ENCODE measurements at places on chromosomes 6 and 20.

GRCh38 chr6:17258749-17259148 is 22.4 kb upstream of the RBM24 start:
- DNase-seq, result no peak

DNA sequence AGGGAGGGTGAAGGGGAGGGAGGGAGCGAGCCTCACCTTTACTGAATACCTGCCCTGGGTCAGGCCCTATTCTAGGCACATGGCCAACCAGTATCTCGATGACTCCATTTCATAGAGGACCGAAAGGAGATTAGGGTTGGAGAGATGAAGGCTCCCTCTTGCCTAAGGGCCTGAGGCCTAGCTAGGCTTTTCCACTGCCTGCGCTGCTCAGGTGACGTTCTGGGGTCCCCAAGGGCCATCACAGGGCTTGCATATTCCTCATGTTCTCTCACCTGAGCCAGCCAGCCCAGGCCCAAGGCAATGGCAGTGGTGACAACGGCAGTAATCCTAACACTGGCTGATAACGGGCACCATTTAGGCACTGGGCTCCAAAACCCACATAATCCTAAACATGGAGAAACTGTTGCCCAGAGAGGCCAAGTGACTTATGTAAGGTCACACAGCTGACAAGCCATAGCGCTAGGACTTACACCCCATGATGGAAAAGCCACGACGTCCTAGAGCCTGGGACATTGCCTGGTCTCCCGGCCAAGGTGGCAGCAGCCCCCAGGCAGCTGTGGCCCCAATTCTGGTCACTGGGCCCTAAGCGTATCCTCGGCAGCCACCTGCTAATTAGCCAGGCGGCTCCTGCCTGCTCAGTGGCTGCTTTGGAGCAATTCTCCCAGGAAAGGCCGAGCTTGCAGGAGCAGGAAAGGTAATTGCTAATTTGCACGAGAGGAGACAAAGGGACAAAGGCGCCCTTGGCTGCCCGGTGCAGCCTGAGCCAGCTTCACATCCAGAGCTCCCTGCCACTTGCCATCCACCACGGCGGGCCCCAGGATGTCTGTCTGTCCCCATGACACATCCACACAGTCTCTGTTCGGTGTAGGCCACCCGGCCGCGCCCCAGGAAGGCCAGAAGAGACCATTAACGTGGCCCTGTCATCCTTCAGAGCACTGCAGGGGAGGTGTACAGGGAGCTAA is 21.5 kb downstream of the NOL4L start:
- DNase-seq, result no peak

DNA sequence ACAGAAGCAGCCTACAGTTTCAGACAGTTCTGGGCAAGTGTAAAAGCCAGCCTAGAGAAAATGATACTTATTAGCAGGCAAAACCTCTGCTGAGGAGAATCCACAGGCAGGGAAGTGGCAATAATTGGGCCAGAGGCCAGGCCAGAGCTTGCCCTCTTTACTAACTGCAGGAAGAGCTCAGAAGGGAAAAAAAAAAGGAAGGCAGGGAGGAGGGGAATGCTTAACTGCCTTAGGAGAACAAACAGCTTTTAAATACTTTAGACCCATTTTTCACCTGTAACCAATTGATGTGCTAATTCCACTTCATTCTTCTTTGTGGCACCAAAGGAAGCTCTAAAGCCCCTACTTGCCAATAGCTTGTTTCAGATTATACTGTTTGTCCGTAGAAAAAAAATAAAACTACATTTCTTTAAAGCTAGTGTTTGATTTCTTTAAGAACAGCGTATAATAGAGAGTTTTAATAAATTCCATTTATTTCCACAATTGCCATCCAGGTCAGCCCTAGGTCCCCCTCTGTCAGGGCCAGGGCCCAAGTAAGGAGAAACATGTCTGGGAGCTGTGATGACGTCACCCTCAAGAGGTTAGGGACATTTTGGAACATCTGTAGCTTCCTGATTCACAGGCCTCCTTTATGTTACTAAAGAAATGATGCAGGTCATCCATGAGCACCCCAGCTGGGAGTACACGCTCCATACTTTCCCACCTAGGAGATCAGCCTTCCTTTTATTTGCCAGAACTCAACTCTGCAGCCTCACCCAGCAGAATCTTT is 384.3 kb downstream of the CDC5L start:
- DNase-seq, result no peak

DNA sequence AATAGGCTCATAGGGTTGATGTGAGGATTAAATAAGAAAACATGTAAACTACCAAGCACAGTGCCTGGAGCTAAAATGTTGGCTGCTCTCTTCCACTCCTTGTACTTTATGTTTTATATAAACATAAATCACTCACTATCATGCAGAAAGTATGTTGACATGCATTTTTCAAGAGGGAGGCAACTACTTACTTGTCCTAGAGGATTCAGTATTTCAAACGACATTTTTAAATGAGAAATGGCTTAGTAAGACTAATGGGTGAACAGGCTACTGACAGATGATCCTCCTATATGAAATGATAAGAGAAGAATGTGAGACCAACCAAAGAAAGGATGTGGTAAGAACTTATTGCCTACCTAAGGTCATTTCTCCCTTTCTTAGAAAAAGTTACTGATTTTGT is 21.0 kb downstream of the LATS1 start:
- no peak for DNase-seq

DNA sequence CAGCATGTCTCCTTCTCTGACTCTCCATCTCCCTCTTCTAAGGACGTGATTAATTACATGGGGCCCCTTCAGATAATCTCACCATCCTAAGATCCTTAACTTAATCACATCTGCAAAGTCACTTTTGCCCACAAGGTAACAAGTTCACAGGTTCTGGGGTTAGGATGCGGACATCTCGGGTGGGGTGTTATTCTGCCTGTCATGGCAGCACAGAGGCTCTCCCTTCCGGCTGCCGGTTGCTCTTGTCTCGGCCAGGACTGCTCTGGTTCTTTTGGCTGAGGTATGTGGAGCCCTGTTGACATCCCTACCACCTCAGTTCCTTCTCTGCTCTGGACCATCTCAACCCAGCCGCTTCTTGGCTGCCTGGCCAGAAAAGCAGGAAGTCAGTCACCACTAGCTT is 4.2 kb upstream of the CST11 start:
- DNase-seq, result no peak

GRCh38 chr6:14396826-14397517 is 279.4 kb downstream of the CD83 start:
- peak; percentile 46 for DNase-seq

DNA sequence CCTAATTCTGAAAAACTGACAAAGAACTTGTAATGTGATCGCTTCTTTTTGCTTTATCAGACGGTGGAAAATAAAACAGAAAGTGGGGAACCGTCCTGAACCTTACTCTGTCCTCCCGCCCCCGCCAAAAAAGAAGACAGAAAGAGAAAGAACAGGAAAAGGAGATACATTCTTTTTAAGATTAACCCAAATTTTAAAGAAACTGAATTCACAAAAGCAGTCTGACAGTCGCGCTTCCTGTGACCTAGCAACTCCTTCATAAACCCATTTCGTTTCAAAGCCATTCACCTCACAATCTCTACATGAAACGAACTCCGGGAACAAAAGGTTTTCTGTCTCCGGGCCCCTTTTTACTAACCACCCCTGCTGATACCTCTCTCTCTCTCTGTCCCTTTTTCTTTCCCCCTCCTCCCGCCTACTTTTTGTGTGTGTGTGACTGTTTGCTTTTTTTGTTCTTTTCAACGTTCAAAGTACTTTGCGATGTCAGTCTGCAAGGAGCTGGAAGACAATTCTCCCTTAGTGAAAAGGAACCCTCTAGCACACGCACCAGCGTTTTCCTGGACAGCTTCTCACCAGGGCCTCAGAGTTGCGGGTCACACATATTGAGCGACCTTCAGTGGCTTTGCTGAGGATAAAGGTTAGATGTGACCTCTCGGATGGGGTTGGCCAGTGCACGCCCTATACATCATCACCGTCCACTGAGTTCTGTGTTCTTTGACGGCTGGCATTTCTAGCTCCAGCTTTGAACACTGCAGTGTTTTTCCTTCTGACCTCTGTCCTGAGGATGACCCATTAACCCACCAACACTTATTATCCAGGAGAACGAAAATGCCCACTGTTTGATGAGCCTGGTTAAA is 530 bp upstream of the NEDD9 start:
- peak; percentile 35 for DNase-seq

- DNase-seq, result peak; percentile 14
Observed at GRCh38 chr20:48709058-48709691, 118.6 kb downstream of the PREX1 start.

DNA sequence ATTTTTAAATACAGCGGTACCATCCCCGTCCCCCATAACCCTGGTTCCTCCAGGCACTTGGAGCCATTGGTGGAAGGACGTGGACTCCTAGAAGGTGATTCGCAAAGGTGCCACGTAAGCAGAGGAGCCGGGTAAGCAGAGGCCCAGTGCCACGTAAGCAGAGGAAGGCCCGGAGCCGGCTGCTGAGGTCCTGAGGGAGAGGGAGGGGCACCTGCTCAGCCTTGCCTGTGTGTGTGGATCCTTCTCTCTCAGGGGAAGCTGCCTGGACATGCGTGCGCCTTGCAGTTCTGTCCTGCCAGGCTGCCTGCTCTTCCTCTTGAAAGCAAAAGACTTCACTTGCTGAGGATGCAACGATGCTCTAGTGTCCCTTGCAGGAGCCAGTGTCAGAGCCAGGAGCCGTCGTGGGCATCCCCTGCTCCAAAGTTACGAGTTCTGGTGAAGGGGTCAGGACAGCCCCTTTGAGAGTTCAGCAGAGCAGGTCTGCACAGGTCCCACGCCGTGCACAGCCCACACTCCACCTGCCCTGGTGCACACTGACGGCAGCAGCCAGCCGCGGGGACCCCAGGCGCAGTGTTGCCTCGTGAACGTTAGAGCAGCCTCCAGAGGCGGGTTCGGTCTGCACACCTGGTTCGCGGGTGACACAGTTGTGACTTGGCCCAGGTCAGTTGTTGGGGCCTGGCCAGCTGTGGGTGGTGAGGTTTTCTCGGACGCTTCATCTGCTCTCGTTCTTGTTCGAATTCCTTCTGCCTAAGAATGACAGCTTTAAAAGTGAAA is 1.9 kb upstream of the NKAIN4 start:
- DNase-seq, result no peak

DNA sequence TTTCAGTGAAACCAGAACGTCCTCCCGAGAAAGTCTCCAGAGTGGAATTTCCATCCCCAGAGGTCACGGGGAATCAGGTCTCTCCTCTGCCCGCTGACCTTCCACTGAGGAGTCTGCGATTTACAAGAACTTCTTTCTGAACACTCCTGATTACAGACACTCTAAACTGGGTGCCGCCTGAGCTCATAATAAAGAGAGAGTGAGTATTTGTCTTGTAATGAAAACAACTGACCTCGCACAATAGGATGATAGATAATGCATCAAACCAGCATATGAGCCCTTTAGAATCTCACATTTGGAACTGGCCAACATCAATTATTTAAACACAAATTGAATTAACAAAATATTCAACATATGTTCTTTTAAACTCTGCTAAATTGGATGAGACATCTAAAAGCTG is 47.5 kb downstream of the DLL1 start:
- no peak for DNase-seq

DNA sequence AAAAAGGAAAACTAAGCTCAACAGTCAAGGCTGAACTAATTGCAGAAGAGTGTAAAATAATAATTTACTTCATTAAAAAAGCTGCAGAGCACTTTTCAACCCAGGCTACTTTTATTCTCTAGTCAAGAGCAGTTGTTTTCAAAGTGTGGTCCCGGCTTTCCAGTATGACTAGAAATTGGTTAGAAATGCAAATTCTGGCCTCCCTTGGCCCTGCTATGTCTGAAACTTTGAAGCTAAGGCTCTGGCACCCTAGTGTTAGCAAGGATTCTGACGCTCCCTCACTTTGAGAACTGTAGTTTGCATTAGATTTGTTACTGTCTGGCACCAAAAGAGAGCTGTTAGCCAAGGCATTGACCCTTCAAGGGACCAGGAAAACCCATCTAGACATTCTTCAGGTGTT is 9.5 kb upstream of the NXT1 start:
- DNase-seq, result no peak

DNA sequence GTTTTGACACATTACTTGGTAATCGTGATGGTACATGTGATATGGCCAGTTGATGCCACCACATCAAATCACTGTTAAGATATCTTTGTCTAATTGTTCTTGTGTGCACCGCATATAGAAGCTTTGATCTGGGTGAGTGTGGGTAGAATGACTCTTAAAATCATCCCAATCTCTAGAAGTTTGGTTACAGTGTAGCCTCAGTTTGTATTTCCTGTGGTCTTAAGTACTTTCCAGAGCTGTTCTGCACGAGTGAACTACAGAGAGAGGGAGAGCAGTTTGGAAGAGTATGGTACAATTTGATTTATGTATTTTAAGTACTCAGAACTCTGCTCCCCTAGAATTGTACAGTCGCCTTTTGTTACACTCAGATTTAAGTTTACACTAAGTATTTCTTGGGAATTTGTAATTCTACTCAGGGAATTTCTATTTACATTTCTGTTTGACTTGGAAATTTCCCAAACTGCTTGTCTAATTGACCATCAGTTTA is 37.5 kb downstream of the SNX9 start:
- DNase-seq, result no peak

DNA sequence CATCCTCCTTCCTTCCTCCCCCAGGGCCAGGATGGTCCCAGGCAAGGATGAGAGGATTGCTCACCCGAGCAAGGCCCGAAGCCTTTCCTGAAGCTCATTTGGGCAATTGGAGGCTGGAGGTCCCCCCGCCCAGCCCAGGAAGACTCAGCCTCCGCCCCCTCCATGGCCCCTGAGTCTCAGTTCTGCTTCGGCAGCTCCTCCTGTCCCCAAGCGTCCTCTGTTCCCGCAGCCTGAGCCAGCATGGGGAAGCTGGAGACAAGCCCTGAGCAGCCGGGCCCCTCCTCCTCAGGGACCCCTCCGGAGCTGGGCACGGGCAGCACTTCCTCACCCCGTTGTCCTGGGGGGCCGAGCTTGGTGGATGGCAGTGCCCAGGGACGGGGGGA is 26.0 kb downstream of the SLC17A9 start:
- DNase-seq, result no peak

DNA sequence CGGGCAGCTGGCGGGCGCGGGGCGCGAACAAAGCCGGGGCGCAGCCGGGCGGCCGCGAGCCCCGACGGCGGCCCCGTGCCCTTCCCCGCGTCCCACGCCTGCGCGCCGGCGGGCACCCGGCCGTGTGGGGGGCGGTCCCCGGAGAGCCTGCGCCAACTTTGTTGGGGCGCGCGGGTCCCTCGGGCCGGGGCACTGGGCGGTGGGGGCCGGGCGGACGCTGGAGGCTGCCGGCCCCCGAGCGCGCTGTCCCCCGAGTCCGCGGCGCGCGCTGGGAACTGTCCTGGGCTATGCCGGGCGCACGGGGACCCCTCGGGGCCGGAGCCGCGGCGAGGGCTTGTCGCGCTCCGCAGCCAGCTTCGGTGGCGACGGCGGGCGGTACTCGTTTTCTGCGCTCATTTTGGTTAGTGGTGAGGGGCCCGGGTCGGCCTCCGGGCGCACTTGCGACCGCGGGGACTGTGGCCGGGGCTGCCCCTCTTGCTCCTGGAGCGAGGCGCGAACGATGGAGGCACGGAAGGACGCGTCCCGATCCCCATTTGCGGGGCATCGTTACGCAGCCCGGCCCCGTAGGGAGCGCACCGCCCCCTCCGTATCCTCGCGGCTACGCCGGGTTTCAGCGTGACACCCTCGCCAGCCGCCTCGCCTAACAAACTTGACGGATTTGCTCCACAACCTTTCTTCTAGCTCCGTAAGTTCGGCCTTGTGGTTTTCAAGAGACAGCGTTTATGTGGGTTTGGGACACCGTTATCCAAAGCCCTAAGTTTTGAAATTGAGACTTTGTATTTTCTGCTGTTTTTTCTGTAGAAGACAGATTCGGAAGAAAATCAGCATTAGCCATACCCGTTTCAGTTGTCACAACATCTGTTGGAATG is 622 bp downstream of the SS18L1 start:
- DNase-seq, result peak; percentile 69
